ENCODE measurements at places on chromosomes 13 and 19.

DNA sequence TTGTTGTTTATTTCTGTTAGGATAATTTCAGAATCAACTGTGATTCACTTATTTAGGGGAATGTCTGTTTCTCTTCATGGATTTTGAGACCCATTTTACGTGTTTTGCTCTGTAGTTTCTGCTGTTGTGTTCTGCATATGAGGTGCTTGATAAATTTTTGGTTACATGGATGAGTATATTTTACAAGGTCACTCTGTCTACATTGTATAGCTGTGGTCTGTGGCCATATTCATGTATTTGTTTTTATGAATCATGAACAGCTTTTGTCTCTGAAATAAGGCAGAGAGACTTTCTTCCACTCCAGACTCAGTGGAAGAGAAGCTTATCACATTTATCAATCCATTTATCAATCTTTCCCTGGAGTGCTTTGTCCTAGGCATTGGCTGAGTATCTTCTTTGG is 56.6 kb downstream of the PDS5B start:
- no peak for DNase-seq

DNA sequence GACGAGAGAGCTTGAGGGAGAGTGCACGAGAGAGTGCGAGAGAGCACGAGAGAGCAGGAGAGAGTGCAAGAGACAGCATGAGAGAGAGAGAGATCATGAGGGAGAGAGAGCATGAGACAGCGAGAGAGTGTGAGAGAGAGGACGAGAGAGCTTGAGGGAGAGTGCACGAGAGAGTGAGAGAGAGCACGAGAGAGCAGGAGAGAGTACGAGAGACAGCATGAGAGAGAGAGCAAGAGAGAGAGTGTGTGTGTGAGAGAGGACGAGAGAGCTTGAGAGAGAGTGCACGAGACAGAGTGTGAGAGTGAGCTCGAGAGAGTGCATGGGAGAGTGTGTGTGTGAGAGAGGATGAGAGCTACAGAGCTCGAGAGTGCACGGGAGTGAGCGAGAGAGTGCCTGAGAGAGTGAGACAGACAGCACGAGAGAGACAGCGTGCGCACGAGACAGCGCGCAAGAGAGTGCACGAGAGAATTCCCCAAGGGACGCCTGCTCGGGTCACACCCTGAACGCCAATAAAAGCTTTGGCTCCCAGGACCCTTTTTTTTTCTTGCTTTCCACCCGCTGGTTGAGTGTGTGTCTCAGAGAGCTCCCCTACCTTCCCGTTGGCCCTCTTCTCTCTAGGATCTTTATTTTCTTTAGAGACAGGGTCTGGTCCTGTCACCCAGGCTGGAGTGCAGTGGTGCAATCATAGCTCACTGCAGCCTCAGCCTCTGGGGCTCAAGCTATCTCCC is 3.7 kb downstream of the CD70 start:
- DNase-seq = no peak

DNA sequence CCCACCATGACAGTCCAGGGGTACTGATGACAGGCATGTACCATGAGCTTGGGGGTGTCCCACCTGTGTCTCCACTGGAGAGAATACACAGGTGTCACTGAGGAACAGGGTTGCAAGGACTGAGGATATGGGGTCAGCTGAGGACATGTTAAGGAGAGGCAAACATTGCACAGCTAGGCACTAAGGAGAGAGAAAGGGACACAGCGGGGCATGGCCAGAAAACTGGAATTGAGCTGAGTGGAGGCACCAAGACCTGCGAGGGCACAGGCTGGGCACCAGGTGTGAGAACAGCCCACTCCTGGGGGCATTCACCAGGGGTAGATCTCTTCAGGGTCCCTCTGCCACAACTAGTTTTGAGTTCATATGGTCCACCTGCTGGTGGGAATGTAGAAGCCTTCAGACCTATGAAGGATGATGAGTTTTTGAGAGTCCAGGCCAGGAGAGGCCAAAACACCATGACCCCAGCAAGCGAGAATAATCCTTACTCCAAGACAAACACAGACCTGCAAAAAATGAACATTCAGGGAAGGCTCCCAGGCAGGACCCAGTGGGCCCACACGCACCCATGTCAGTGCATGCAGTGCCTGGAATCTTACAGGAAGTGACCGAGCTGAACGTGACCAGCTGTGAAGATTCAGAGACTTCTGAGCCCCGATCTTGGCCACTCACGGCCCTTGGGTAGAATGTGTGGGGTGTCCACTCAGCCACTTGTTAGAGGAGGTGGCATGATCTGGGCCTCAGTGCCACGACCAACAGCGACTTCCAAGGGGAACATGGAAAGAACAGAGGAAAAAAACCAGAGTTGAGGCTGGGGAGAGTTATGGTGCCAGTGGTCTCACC is 1.4 kb upstream of the ZNF584 start:
- DNase-seq = no peak

- no peak for DNase-seq
Measured at GRCh38 chr19:3096902-3097326, 2.8 kb downstream of the GNA11 start.

GRCh38 chr19:2455851-2456570 is 748 bp downstream of the LMNB2 start:
- DNase-seq = peak; percentile 28

GRCh38 chr13:46726347-46726746 is 70.6 kb downstream of the ESD start:
- no peak for DNase-seq

DNA sequence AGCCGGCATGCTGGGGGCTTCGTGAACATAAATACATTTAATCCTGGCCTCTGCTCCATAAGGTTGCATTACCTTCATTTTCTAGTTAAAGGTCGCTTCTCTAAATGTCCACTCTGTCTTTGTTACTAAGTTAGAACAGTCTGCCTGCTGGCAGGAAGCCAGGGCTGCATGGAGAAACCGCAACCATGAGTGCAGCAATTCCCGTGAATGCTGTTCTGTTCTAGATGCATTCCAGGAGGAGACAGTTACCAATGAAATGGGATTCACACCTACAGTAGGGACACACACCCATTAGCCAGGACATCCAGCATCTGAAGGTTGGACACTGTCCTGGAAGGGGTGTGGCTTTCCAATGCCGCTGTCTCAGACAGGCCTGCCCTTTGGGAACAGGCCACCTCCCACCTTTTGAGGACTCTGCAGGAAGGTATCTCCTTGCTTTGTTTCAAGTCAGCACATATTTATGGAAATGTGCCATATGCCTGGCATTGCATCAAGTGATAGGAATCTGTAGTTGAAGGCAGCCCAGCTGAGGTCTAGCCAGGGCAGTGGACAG is 129.7 kb downstream of the SLC7A1 start:
- DNase-seq = peak; percentile 80

GRCh38 chr13:113456116-113456702 is 2.9 kb upstream of the ADPRHL1 start:
- DNase-seq = no peak

DNA sequence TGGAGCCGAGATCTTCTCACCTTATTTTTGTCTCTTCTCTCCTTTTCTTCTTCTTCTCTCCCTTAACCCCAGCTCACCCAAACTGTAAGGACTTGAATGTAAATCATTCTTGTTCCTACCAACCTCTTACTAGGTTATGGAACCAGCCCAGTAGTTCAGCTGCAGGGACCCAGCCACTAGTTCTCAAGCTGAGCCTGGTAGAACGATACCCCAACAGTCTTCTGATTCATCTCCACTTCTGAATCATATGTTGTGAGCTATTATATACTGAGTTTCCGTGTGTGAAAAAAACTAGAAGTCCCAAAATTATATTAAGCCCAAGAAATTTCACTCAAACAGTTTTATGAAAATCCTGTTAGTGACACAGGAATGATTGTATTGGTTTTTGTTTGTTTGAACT is 67.7 kb downstream of the DCT start:
- no peak for DNase-seq

DNA sequence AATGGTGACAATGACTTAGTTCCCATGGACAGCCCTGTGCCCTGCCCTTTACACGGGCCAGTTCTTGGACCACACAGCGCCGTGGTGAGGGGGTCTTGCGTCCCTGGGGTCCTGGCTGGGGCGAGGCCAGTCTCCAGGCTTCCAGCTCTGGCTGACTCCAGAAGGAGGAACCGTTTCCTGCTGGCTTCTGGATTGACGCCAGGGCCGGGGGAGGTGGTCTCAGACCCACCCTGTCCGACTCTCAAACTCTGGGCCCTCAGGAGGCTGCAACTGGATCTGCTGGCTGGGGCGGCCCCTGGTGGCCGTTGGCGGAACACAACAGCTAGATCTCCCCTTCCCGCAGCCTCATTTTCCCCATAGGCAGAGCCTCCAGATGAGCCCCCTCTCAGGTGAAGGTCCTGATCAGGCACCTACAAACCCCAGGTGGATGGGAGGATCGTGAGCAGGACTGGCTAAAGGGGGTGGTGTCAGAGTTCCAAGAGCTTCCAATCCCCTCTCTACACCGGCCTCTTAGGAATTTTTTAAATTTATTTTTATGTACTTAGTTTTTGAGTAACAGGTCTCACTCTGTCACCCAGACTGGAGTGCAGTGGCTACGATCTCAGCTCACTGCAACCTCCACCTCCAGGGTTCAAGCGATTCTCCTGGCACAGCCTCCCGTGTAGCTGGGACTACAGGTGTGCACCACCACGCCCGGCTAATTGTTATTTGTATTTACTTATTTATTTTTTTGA is 8.0 kb downstream of the CCDC194 start:
- DNase-seq = peak; percentile 56

GRCh38 chr13:62305756-62306155 is 890.1 kb upstream of the PCDH20 start:
- DNase-seq = no peak

- DNase-seq = no peak
Measured at GRCh38 chr13:23570921-23571315, 706 bp downstream of the TNFRSF19 start.

- peak; percentile 93 for DNase-seq
Measured at GRCh38 chr13:97328222-97328790, 105.7 kb upstream of the RAP2A start.

DNA sequence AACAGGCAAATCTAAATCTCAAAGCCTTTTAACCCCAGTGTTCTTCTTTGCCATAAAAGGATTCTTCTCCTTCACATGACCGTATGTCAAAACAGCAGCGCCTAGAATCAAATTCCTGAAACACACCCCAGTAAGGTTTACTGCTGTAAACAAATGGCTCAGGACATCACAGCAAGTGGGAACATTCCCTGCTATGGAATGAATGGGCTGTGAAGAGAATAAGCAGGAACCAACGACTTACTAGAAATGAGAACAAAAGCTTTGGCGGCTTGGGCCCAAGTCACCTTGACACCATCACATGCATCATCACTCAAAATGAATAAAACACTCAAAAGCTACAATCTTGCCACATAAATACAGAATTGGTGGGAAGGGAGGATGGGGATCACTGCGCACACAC is 80.4 kb upstream of the SPATA13 start:
- DNase-seq = no peak

- DNase-seq = peak; percentile 91
Measured at GRCh38 chr13:23427342-23427843, 6.1 kb downstream of the SACS start.

- DNase-seq = no peak
Measured at GRCh38 chr19:1522061-1522460, 1.8 kb upstream of the PLK5 start.
